ENCODE measurements at places on chromosomes 5 and 9. TPM values are rescaled to one million over a fixed set of nuclear protein-coding genes. Genes with fewer than 3 reads are reported as not detected.
A peak's percentile ranks its signal among the peaks of the same experiment; 100 is the strongest.

- DNase-seq: peak; percentile 25
Measured at GRCh38 chr9:124110307-124110915, 98.8 kb downstream of the LHX2 start.

DNA sequence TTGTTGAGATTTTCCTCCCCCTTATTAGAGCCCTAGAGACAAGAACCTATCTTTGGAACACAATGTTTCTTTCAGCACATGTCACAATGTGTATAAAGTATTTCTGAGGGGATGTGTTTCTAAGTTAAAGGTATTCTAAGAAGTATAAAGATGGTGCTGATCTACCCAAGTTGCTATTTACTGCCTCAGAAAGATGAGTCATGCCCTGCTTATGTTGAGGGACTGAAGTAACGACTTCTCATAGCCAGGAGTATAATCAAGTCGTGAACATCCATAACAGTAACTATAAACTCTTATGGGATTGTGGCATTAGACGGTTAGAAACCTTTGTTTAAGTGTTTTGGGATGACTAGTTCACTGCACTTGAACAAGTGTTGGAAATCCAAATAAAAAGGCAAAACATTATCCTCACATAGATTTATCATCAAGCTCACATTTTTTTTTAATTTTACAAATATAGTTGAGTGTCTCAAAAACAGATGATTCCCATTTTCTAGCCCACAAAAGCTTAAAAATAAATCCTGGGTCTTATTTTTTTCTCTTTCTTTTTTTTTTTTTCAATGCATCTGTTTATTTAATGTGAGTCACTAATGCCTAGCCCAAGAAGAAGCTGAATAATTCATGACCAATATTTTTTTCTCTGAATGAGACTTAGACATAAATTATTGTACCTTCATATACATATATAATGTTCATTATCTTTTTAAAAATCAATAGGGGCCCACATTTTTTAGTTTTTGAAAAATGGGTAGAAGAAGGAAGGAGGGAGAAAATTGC, 12.2 kb upstream of the TMEM252 start:
- DNase-seq: no peak

- DNase-seq: no peak
Measured at GRCh38 chr9:3855929-3856328, 330.1 kb upstream of the RFX3 start.

Gene SPINK4
- not detected for total RNA-seq

- DNase-seq: peak; percentile 60
Measured at GRCh38 chr5:176629853-176630680, at the start of the genes EIF4E1B and SNCB. Gene EIF4E1B, plus strand, starts transcription at chr5:176630675. Its CDS starts 12,113 bp downstream, at chr5:176642788. Gene SNCB, minus strand, starts transcription at chr5:176630534. Its CDS starts 880 bp downstream, at chr5:176629654.

Gene PDE8B
- not detected for total RNA-seq

DNA sequence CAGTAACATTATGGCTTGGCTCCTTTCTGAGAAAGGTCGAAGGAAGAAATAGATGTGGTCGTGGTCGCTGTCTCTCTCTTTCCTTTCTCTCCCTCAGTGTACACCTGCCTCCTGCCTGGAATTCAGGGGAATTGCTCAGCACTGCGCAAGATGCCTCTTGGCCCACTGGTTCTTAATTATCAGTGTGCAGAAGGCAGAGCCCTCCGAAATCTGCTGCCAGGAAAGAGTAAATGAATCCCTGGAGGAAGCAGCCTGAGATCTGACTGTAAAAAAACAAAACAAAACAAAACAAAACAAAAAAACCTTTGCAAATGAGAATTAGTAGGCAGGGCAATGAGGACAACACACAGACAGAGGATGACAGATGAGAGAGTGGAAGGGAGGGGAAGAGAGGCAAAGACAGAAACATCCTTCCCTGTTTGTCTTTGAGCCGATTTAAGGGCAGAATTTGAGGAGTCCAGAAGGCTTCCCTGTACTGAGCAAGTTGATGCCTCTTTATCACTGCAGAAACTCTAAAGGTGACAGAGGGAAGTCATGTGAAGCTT, 113.8 kb upstream of the PUM3 start:
- no peak for DNase-seq

Gene SCGB3A1
- not detected for total RNA-seq

Gene ANKRD18B
- total RNA-seq: not detected

DNA sequence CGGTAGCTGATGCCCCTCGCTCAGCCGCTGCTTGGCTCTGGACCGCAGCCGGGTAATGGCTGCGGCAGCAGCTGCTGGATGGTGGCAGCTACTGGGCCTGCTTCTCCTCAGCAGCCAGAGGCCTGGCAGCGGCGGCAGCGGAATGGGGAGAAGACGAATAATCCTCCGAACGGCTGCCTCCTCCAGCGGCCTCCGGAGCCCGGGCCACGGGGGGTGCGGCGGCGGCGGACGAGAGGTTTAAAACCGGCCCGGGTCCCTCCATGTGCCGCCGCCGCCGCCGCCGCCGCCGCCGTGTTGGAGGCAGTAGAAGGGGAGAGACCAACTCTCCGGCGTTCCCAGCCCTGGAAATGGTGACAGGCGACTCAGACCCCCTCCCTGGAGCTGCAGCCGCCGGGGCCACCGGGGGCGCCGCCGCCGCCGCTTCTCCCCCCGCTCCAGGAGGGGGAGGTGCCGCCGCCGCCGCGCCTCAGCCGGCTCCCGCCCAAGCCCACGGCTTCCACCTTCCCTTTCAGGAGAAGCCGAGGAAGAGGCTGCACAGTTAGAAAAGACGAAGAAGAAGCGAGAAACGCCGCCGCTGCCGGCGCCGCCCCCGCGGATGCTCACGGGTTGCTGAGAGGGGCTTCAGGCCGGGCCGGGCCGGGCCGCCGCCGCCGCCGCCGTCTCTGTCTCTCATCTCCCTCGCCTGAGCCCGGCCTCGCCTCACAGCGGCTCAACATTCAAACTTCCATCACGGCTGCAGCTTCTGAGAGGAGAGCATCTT, 118.4 kb upstream of the PRSS3 start:
- peak; percentile 17 for DNase-seq

DNA sequence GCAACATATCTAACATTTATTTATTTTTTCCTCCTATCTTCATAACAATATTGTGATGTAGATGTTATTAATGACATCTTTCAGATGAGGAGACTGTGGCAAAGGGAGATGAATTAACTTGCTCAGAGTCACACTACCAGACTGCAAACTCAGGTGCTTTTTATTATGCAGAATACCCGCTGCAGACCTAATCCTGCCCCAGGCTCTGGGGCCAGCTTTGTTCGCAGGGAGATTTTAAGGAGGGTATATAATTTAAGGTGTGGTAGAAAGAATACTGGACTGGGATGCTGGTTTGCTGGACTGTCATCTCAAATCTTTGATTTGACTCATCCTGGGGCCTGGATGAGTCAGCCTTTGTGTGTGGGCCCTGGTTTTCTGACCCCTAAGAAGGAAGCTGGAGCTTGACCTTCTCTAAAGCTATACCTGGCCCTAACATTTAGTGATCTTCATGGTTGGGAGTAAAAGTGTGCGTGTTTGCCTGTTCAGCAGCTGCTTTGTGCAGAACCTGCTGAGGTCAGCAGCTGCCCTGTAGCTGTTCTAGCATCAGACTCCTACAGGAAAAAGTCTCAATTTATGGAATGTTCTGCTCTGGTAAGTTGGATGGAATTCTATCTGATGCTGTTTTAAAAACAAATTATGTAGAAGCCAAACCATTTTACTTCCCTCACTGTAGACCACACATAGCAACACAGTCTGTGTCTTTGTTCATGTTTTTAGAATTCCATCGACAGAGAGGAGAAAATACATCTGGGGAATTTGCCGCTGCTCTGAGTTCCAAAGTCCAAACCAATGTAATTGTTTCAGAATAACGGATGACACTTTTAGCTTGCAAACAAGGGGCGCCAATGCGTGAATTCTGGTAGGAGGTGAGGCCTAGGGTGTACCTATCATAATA, 4.5 kb downstream of the SLC36A1 start:
- no peak for DNase-seq

Gene TMEM215
- not detected for total RNA-seq

Data from CD8-positive, alpha-beta T cell (primary cell).